ENCODE measurements at places on chromosomes 5 and 9.
A peak's percentile ranks its signal among the peaks of the same experiment; 100 is the strongest.

DNA sequence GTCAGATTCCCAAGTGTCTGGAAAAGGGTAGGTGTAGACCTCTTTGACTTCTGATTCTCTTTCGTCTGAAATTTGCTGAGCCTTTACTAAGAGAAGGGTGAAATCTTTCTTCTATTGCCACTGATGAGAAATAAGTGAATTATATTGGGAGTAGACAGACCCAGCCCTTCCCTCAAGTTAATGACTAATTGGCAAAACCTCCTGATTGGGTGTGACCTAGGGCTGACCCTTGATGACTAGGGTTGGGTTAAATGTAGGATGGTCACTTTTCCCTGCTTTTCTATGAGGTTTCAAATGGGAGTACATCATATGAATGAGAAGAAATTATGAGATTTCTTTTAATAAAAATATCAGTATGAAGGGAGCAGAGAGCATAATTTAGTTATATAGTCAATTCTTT, 73.4 kb upstream of the C5orf46 start:
- DNase-seq = no peak

GRCh38 chr5:110977915-110978314, 93.6 kb upstream of the TSLP start:
- no peak for DNase-seq

GRCh38 chr9:70143394-70144130, 99.9 kb downstream of the MAMDC2 start:
- no peak for DNase-seq

- DNase-seq = no peak
These were observed 586 bp upstream of the PDZD2 start for GRCh38 chr5:31638345-31638744.

DNA sequence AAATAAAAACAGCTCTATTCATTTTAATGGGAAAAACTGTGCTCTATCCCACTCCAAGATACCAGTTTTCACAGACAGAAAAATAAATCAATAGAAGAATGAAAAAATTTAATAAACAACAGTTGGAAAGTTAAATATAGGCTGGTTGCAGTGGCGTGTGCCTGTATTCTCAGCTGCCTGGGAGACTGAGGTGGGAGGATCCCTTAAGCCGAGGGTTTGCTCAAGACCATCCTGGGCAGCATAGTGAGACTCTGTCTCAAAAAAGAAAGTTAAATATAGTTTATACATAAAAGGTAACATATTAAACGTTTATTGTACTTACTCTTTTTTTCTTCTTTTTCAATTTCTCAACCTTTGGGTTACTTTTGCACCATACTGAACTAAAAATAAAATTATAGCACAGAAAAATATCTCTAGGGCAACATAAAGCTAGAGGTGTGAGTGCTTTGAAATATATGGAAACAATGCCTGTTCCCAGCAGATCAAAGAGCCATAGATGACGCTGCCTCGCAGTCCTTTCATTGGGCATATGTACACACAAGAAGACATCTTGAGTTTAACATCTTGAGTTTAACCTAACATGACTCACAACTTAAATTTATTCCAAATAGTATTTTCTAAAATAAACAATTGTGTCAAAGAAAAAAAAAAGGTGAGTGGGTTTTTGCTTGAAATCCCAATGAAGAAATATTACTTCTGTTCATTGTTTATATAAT, 25.7 kb upstream of the KLF9 start:
- no peak for DNase-seq

DNA sequence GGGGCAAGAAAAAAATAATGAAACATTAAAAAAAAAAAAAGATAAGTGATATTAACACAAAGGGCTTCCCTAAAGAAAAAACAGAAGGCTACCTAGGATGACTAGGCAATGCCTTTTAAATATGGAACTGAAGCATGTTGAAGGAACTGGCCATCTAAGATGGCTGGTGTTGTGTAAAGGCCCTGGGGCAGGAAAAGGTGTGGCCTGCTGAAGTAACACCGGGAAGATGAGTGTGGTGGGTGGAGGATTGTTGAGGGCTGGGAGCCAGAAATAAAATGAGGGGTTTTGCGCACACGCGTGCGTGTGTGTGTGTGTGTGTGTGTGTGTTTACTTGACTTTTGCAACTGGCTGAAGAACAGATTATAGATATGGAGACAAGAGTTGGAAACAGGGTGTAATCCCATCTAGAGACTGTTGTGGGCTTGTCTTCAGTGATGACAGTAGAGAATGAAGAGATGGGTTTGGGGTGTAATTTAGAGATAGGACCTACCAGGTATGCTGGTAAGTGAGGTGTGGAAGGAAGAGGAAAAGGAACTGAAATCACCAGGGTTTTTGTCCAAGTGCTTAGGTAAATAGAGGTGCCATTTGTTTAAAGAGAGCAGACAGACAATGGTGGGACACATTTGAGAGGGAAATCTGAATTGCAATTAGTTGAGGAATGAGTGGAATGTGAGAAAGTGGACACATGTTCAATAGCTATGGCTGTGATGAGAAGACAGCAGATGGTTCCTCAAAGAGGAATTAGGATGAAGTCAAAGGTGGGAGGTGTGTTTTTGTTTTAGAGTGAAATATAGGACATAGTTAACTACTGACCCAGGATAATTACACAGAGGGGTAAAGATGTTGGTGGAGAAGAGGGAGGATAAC, 33.9 kb downstream of the RAD23B start:
- DNase-seq = no peak

GRCh38 chr5:72555871-72556270, 48.7 kb upstream of the ZNF366 start:
- no peak for DNase-seq

- no peak for DNase-seq
These were observed 271.8 kb downstream of the ZNF608 start for GRCh38 chr5:124474528-124475215.

DNA sequence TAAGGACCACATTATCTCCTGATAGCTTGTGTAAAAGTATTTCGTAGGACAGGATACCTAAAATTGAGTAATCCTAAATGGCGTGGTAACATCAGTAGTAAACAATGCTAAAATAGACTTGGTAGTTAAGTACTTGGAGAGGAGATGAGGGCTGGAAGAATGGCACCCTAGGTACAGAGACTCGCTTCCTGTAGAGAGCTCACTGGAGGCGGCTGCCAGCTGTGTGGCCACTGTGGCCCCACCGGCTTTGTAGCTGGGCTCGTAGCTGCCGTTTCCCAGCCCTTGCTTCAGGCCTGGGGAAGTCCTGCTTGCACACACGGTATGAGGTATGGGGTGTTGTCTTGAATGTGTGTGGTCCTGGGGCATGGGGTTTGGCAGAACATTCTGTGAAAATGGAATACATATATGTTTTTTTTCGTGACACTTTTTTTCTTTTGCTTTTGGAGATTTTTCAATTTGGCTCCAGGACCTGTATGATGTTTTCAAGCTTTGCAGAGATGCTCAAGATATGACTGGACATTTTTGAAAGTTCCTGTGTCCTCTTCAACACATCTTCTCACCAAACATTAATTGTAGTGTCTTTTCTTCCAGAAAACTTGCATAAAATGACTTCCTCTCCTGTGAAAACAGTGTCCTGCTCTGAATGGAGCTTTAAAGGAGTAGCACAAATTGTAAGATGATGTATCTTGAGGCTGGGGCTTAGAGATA, 58.0 kb downstream of the RCL1 start:
- DNase-seq = peak; percentile 55

DNA sequence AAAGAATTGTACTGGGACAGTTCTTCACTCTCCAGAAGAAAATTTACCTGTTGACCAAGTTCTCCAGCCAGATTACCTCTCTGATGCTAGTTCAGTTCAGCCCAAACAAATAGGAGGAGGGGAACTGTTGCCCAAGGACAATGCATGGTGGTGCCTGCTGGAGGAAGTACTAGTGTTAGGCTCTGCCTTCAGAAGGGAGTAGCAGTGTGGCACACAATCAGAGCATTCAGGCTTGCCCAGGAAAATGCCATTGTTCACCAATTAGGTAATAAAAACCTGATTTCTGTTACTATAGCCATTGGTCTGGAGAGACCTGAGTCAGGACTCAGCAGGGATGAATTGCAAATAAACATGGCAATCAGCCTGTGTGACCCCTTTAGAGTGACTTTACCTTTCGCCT, 720.8 kb upstream of the ZNF608 start:
- DNase-seq = no peak

DNA sequence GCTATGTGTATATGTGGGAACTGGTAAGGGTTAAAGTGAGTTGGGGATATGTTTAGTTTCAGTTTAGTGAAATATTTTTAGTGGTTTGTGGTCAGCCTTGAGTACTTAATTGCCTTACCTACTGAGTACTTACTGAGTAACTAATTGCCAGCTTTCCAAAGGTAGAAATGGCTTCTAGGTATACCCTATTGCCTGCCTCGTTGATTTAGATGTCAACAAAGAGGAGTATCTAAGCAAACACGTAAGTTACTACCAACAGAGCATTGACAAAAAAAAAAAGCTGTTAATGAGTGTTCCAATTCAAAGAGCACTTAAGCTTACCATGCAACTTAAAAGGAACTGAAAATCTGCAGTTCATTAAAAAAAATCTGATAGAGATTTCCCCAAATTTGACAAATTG, 8.8 kb downstream of the ATP10B start:
- no peak for DNase-seq

DNA sequence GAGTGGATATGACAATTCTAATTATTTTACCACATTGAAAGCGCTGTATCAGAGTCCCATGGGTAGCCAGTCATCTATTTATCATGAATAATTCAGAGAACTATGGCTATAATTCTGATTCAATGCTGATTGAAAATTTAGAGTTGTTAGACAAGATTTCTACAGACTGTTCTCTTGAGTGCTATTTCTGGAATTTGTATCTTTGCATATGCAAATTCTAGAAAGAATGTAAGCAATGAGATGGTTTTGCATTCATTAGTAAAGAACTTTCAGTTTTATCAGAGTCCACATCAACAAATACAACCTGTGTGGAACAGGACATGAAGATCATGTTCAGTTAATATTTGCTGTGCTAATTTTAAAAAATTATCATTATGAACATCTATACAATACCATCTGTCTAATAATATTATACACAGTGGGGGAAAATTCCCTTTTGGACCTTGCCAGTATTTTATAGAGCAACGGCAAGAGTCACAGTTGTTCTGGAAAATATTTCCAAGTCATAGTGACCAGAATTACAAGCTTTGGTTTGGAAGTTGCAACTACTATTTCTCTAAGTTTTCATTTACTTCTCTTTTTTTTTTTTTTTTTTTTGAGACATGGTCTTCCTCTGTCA, 372.7 kb upstream of the PTGER4 start:
- DNase-seq = no peak

GRCh38 chr5:176803943-176804498, 6.3 kb upstream of the UNC5A start:
- DNase-seq = peak; percentile 26

DNA sequence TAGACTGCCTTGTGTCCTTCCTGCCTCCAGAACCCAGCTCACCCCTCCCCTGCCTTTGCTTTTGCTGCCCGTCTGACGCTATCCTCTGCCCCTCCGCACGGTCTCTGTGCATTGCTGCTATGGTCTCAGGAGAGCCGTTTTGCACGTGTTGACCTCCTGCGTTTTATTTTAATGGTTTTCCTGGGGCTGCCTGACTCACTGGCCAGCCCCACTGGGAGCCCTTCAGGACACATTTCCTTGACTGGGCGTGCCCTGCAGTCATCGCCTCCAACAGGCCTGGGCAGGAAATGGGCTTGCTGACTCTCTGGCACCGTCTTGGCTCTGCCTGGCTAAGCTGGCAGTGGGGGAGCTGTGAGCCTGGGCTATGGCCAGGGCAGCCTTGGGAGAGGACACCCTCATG, 17.9 kb upstream of the ASS1 start:
- DNase-seq = no peak

GRCh38 chr9:114844766-114845165, 38.9 kb upstream of the TNFSF15 start:
- no peak for DNase-seq

GRCh38 chr9:124853605-124854143, 414 bp downstream of the WDR38 start:
- no peak for DNase-seq

- DNase-seq = peak; percentile 74
These were observed 30.3 kb downstream of the NDST1 start for GRCh38 chr5:150538007-150538917.

GRCh38 chr5:159504106-159504856, 174.0 kb upstream of the IL12B start:
- no peak for DNase-seq

GRCh38 chr9:134991808-134992754, 74.4 kb upstream of the FCN1 start:
- DNase-seq = no peak

DNA sequence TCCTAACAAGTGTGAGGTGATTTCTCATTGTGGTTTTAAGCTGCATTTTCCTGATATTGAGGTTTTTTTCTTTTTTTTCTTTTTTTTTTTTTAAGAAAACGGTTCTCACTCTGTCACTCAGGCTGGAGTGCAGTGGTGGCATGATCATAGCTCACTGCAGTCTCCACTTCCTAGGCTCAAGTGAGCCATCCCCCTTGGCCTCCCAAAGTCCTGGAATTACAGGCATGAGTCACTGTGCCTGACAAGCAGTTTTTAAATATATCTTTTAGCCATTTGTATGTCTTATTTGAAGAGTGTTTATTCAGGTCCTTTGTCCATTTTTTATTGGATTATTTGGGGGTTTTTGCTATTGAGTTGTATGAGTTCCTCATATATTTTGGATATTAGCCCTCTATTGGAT, 53.8 kb downstream of the GCNT1 start:
- DNase-seq = peak; percentile 17

DNA sequence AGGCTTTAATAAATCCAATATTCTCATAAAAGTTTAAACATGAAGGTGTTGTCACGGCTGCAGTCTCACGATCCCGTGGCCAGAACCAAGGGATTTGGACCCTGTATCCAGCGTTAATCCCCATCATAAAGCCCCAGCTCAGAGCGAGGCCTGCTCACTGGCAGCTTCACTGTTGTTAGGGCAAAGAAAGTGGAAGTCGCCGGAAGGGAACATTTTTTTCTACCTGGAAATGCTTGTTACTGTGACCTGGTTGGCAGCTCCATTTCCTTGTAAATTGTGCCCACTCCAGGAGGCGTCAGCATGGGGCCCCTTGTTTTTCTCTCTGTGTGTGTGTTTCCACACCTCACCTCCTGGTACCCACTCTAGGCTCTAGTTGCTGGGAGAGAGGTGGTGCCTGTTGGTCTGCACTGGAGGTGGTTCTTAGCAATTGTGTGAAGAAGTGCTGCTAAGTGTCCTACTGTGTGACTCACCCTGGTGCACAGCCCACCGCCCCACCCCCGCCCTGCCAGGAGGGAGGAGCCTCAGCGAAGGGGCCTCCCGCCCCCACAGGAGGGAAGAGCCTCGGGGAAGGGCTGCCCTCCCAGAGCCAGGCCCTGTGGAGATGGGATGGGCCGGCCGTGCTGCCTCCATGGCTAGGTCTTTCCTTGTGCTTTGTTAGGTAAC, 105.1 kb downstream of the EHMT1 start:
- no peak for DNase-seq

- no peak for DNase-seq
These were observed 8.0 kb downstream of the STC2 start for GRCh38 chr5:173320259-173320658.

- DNase-seq = no peak
These were observed 204.9 kb downstream of the GABBR2 start for GRCh38 chr9:98503867-98504266.
